ENCODE measurements at places on chromosomes 2 and 18.
A peak's percentile ranks its signal among the peaks of the same experiment; 100 is the strongest.

DNA sequence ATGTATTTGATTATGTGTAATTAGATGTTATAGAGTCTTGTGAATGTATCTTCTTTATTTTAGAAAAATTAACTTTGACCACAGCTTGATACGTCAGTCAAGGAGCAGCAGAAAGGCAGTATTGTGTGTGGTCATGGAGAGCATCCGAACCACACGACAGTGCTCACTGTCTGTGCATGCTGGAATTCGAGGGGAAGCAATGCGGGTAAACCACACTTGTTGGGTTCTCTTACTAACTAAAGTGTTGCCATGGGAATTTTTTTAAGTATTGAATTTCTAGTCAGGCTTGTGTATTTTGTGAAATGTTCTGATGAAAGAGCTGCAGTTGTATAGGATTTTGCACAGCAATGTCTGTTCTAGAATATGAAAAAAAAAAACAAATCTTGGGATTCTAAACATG lies 4.8 kb downstream of the PJVK start:
- DNase-seq: no peak

DNA sequence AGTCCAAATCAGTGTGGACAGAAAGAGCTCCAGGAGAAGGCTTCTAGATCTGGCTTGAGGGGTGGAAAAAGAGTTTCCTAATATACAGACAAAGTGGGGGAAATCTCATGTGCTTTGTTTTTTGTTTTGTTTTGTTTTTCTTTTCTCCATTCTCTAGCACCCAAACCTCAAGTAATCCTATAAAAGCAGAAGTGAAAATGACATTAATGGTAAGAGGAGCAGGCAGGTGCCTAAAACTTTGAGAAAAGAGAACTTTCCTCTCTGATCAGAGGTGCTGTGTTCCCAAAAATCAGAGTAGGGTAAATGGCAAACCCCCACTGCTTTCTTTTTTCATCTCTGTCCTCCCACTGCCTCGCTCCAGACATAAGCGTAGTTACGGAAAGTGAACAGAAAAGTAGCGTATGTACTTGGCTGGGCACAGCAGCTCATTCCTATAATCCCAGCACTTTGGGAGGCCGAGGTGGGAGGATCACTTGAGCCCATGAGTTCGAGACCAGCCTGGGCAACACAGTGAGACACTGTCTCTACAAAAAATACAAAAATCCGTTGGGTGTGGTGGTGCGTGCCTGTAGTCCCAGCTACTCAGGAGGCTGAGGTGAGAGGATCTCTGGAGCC lies 77.8 kb downstream of the FAM161A start:
- DNase-seq: no peak

- no peak for DNase-seq
Observed at GRCh38 chr2:239765911-239766310, 259.2 kb downstream of the NDUFA10 start.

- DNase-seq: no peak
Observed at GRCh38 chr2:143121079-143121478, 8.1 kb upstream of the ARHGAP15 start.

- no peak for DNase-seq
Observed at GRCh38 chr2:143493339-143493738, 364.1 kb downstream of the ARHGAP15 start.

- no peak for DNase-seq
Observed at GRCh38 chr2:238506371-238507068, 79.8 kb downstream of the ASB1 start.

DNA sequence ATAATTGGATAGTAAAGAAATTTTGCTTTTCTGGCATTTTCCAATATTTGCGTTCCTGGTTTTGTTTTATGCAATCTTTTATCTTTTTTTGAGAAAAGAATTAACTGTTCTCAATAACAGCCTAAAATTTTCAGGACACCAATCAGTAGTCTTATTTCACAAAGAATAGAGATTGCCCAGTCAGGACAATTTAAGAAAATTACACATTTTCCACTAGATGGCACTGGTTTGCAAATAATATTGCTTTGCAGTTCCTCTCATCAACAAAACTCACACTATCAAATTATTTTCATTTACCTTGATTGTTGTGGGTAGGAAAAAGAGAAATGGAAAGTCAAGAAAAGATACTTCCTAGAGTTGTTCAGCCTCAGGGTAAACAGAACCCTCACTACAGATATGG lies 2.4 kb upstream of the RBM45 start:
- DNase-seq: peak; percentile 44

GRCh38 chr2:207926989-207927300 lies 98.4 kb downstream of the PLEKHM3 start:
- DNase-seq: no peak

- DNase-seq: peak; percentile 49
Observed at GRCh38 chr2:73114273-73114867, 1.6 kb upstream of the RAB11FIP5 start.

GRCh38 chr2:237732790-237733381 lies 65.7 kb upstream of the RBM44 start:
- DNase-seq: no peak

- no peak for DNase-seq
Observed at GRCh38 chr2:128475427-128476211, 157.0 kb upstream of the HS6ST1 start.

DNA sequence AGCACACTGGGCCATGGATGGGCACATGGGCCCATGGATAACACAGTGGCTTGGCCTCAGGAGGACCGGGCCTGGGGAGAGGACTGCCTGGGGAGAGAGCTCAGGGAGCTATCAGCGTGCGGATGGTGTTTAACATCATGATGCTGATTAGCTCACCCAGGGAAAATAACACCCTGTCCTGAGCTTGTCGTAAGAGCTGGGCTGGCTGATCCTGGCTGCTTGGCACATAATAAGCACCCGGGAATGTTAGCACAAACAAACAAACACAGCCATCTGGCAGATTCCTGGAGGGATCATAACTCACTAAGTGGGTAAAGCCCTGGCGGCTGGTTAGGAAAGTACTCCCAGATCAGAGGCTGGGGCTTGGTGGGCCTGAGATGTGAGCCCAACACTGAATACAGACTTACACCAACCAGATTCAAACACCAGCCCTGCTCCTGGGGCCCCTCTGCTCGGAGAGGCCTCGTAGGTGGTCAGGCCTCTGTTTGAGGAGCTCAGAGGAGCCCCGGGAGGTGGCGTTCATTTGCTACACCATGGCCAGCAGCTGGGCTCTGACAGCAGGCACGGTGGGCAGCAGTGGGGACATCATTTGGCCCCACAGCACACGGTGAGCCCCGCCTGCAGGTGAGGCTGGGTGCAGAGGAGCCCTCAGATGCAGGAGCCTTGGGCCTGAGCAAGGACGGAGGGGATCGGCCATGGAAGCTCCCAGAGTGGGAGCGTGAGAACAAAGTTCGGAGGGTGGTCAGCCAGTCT lies 193.4 kb upstream of the HDAC4 start:
- no peak for DNase-seq

DNA sequence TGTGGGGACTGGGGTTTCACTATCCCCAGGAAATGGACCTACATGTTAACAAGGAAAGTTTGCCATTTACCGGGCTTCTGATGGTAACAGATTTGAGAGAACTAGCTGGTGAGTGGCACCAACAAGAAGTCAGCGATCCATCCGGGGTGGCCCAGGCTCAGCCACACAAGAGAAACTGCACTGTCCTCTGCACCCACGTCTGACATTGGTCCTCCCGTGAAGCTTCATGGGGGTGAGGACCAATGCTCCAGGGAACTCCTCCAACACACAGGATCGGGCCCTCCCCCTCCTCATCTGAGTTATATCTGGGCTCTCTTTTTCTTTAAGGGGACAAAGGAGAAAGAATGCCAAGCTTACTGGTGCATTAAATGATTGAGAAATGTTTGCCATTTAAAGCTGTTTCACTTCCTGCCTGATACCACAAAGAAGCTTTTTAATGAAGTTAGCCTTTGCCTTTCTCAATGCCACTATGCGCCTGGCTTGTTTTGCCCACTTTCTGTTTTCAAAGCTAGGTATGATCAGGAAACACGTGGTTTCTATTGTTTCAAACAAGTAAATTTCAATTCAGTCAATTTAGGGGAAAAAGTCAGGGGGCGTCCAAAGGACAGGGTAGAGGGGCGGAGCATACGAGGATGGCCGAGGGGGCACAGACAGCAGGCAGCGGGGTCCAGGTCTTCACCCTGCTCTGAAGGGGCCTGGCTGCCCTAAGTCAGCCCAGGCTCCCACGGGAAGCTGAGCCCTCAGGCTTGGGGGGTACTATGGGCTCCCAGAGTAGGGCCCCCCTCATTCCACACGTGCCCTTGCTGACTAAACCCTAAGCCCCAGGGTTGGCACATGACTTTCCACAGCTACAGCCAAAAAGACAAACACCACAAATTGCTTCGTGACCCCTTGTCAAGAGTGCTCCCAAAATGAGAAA lies 204.0 kb upstream of the ID2 start:
- no peak for DNase-seq

- no peak for DNase-seq
Observed at GRCh38 chr18:70494524-70494923, 205.7 kb downstream of the SOCS6 start.

DNA sequence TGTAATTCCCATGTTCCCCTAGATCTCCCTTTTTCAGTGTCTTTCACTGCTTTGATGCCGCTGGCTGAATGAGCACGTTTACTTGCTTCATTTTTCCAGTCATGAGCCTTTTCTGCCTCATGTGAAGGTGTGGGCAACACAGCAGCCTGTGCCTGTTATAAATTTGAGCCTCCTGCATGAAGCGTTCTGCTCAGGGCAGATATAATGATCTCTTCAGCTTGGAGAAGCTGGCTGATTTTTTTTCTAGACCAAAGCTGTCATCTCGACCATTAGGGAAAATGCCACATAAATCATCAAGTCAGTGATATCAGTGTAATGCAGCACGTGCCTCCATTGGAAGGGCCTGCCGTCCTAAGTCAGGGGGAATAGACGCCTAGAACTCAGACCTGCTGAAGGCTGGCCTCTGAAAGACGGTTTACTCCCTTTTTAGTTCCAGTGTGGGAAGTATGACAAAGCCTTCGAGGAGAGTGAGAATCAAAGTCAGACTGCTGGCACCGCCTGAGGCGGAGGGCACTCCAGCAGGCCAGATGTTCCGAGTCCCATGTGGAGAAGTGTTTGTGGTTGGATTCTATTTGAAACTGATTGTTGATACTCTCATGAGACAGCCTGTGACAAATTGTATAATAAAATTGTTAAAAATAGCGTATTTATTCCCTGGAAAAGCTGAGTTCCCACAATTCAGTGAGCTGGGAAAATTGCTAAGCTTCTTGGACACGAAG lies 196.5 kb downstream of the MYO1B start:
- peak; percentile 68 for DNase-seq

DNA sequence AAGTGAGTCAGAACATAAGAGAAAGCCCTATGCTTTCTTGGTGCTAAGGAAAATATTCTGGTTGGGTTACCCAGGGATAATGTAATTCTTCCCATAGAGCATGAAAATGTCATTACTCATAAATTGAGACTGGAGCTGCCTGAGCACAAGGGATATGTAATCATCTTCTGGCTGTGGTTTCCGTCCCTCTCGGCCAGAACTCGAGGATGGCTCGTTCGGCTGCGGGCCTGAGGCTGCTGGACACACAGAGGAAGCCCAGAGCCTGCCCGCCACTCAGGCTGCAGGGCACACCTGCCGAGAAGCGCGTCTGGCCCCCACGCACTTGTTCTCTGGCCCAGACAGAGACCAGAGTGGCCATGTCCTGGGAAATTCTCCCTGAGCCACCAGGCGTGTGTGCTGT lies 104.9 kb downstream of the ASAP2 start:
- peak; percentile 89 for DNase-seq

DNA sequence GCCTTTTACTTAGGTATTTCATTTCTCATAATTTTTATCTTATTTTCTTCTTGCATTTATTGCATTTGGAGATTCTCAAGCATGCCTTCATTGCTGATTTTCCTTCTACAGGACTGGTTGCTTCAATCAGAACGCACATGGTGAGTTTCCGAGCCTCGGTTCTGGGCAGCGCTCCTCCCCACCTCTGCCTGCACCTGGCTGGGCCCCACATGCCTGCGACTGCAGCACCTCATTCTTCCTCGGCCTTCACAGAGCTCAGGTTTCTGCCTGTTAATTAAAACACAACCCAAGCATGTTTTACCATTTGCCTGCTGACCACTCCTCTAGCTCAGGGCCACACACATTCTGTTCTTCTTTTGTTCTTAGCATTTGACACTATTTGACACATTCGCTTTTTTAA lies 398.8 kb downstream of the GALR1 start:
- no peak for DNase-seq

DNA sequence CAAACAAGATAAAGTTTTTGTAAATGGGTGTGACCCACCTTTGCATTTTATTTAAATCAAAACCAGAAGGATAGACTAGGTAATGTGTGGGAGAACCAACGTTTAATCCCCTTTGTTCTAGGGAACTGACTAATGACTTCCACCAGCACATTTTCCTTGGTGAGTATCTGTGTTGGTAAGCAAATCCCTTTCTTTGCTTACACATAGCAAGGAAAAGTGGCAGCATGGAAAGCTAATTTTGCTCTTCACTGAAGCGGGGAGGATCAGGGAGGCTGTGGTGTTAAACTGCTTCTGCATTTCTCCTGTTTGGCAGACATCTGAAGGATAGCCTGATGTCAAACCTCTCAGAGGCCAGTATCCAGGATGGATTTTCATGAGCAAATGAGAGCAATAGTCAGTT lies 331.1 kb downstream of the PTPRM start:
- DNase-seq: no peak

DNA sequence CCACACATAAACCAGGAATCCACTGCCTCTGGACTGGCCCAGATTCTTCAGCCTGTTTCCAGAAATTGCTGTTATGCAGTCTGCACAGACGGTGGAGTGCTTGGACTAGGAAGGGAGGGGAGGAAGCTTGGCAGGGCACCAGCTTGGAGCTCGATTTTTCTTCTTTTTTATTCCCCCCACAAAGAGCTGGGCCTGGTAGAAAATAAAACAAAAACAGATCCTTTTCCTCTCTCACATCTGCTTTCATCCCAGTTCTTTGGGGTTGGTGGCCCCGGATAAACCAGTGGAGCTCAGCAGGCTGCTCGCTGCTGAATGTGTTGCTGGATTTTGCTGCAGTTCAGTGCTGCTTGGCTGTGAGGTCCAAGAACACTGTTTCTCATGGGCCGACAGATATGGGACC lies 16.0 kb downstream of the LRRTM1 start:
- no peak for DNase-seq

DNA sequence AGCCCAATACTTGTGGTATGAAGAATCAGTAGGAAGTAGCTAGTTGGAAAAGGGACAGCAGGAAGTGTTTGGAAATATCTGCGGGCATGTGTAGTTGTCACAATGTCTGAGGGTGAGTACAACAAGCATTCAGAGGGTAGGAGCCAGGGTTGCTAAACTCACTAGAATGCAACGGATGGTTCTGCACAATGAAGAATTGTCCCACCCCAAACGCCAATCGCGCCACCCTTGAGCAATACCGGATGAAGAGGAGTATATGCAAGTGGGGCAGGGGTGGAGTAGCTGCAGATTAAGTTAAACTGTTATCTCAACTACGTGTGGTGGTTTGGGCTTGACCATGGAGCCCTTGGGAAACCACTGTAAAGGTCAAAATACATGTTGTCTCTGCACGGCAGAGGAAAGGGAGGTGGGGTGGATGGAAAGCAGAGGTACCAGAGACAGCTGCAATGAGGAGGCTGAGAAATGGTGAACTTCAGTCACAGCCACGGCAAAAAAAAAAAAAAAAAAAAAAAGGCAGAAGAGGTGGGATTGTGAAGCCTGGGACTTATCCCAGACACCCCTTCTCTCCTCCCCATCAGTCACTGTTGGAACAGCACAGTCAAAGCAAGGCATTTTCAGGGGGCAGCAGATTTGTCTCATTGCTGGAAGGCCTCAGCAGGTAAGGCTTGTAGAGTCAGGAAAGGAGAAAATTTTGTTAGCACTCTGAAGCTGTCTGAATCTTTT lies 5.2 kb downstream of the CCL20 start:
- no peak for DNase-seq

- no peak for DNase-seq
Observed at GRCh38 chr2:71689393-71689792, 236.0 kb downstream of the DYSF start.
